ENCODE measurements at places on chromosomes 3 and 15. TPM values are rescaled to one million over a fixed set of nuclear protein-coding genes. Genes with fewer than 3 reads are reported as not detected.

- DNase-seq = no peak
Observed at GRCh38 chr3:43005981-43006380, 26.9 kb downstream of the GASK1A start.

GRCh38 chr3:193330555-193331204 is 47.9 kb downstream of the ATP13A5 start:
- no peak for DNase-seq

- no peak for DNase-seq
Observed at GRCh38 chr3:177041021-177041729, 156.1 kb downstream of the TBL1XR1 start.

DNA sequence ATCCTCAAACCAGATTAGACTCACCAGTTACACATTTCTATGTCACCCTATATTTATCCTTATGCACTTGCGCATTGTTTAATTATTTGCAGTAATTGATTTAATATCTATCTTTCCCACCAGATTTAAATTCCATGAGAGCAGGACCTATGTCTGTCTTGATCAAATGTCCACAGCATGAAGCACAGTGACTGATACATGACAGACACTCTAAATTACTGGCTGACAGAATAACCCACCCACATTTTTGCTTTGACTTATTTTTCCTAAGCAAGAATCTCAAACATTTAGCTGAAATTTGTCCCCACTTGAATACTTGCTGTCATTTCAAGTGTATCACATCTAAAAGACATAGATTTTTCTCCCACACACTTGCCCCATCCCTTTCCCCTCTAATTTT is 7.5 kb downstream of the CD200R1 start:
- DNase-seq = no peak

GRCh38 chr15:40471105-40471807 is 472 bp downstream of the CHST14 start:
- peak; percentile 53 for DNase-seq

DNA sequence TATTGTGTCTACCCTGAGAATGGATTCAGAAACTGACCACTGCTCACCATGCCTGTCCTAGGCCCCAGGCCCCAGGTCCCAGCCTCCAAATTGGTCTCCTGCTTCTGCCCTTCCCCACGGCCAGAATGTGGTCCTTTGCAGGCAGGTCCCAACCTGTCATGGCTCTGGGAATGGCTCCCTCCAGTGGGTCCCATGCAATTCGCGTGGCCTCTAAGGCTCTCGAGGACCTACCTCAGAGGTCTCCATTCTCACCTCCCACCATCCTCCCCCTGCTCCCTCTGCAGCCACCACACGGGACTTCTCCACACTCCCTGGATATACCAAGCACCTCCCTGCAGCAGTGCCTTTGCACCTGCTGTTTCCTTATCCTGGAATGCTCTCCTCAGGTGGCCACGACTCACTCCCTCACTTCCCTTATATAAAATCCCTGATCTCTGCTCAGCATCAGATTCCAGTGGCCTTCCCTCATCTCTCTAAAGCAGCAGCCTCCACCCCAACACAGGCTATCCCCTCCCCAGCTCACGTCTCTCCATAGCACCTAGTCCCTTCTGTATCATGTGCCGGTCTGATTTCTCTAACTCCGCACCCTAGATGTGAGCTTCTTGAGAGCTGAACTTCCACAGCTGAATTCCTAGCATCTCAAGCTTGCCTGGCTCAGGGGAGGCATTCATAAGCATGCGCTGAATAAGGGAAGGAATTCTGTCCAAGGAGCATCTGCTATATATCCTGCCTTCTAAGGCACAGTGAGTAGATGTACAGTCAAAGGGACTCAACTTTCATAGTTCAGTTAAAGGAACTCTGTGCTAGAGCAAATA is 56.9 kb downstream of the ARRDC4 start:
- DNase-seq = no peak

DNA sequence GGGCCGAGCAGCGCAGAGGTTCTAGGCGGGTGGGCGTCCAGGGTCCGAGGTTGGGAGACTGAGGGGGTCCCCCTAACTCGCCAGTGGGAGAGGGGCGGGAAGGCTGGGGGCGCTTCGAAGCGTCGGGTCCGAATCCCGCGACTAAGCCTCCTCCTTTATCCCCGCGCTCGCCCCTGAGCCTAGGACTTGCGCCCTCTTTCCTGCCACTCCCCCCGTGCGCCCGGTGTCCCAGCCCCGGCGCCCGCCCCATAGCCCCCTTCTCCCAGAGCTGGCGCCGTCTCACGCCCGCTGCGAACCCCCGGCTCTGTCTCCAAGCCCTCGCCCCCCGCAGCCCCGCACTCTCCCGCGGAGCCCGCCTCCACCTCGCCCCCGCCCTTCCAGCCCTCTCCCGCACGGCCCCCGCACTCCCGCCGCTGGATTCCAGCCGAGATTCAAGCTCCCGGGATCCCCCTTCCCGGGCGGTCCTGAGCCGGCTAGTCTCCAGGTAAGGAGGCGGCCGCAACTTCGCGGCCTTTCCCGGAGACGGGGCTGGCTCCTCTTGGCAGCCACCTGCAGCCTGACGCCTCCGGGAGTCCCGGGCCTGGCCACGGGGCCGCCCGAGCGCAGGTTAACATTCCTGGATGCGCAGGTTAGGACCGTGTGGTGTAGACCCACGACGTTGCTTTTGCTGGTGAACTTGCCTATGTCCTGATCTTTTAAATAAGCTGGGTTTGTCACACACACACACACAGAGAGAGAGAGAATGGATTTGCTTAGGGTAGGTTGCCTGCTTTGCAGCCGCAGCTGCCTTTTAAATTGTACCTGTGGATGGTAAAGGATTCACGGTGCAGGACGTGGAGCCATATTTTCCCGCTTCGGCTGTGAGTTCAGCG is 563 bp downstream of the PXYLP1 start:
- peak; percentile 8 for DNase-seq

DNA sequence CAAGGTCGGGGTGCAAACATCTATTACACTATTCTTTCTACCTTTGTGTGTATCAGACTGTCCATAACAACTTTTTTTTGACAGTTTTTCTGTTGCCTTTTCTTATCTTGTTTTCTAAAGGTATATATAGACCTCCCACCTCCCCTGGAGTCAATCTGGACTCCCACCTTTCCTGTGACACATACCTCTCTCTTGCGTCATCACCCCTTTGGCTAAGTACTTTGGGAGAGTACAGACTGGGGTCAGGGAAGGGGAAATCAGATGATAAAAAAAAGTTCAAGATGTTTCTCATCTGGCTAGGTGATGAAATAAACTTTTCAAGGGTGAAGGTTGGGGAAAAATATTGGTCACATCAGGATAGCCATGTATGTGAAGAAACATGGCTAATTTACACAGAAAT is 17.2 kb downstream of the TSPAN3 start:
- no peak for DNase-seq

DNA sequence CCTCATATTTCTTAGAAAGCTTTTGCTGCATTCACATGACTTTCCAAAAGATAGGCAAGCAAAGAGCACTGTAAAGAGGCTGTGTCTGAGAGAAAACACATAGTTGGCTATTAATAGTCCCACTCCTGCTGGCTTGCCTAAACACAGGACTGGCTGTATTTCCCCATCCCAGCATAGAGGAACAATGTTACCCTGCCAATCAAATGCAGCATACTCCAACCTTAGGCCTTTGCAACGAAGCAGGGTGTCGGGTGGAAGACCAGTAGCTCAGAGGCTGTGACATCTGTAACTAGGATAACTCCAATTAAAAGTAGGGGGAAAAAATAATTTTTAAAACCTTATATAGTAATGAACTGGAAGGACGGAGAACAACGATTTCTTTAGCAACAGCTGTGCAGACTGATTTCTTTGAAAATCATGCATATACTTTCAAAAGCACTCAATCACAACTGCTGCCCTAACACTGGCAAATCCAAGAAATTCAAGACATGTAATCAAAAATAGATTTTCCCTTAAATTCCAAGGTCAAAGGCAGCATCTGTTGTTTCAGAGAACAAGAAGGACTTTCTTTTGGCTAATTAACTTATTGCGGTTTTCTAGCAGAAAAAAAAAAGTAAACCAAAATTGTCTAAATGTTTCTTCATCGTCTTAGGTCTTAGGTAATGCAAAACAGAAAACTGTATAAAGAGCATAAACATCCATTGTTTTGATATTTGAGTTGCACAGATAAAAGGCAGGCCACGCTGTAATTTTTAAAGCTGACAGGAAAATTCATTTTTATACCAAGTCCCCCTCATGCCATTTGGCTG is 139.3 kb downstream of the TNIK start:
- DNase-seq = no peak

DNA sequence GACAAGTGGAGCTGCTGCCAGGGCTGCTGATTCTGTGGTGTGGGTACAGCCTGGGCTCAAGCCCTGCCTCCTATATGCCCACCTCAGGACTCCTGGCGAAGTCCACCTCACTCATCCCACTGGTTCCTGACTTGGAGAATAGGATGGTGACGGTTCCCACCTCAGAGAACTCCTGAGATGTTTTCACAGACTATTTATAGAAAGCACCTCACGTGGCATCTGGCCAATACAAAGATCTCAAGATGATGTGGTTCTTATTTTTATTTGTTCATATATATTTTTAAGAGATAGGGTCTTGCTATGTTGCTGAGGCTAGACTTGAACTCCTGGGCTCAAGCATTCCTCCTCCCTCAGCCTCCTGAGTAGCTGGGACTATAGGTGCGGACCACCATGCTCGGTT is 236.9 kb upstream of the BHLHE40 start:
- no peak for DNase-seq

- DNase-seq = no peak
Observed at GRCh38 chr15:34185666-34186065, 24.2 kb downstream of the KATNBL1 start.

DNA sequence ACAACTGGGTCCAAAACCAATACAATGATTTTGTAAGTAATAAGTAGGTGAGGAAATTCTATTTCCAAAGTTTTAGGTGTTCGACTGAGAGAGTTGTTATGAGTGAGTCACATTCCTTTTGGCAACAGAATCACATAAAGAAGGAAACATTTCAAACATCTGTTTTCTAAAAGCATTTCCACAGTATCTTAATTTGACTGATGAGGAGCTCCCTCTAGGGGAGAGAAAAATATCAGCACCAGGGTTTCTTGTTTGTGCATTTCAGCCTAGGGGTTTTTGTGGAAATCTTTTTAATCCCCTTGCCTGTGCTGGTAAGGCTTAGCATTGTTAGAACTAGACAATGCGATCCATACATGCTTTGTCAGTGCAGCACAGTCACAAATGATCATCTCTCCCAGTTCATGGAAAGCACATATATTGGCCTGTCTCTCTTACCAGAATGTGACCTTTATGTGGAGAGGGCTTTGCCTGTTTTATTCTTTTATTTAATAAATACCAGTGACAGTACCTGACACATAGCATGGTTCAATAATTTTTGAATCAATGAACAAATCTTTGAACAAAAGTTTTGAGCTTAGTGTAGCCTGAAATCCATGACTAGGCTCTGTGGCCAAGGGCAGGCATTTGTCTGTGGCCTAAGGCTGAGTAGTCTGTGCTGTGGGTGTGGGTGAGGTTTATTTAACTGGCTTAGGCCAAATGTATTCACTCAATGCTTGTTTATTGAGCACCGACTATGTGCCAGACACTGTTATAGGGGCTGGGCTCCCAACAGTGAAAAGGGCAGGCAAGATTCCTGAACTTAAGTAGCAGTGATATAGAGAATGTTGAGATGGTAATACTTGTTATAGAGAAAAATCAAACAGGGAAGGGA is 21.1 kb upstream of the IQCF6 start:
- DNase-seq = peak; percentile 29

DNA sequence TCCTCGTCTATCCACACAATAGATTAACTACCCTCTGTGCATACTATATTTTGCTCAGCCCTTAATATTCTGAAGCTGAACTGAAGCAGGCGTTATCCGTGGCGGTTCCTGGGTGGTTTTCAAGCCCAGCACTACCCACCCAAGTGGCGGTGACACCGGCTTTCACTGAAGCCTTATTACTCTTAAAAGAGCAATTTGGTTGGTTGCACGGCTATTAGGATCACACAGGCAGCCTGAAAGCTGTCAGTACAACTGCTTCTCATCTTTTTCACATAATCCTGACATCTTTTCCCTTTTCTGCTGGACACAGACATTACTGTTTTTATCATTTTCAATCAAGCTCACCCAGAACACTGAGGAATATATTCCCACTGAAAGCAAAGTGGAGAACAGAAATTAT is 525.3 kb upstream of the ZNF717 start:
- no peak for DNase-seq

DNA sequence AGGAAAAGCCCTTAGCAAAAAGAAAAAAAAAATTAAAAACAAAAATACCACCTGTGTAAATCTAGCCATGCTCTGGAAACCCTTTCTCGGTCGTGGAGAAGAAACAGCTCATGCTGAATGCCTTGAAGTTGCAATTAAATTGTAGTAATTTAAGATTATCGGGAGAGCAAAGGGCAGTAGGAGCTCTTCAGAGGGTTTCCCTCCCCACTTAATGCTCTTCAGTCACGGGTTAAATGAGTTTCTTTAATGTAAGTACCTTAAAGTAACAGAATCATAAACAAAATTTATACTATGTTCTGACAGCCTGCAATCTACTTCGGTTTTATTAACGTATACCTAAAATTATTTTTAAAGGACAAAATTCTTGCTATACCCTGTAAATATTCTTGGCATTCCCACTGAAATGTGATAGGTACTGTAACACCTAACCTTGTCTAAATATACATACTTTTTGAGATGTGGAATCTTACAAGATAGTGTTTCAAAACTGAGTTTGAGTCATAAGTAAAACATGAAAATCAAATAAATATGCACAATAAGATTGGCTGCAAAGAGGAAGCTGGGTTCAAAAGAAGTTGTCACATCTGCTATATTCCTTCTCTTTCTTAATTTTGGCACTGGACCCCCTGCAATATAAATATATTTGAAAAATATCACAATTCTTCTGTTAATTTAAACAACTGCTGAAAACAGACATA is 5.3 kb downstream of the FOXP1 start:
- no peak for DNase-seq

- DNase-seq = no peak
Observed at GRCh38 chr3:17143893-17144664, 259.3 kb downstream of the PLCL2 start.

GRCh38 chr3:186665625-186666188 is at the start of gene HRG:
TSS of gene HRG (plus strand) at chr3:186666014. CDS start at chr3:186666032, 18 bp downstream.
- no peak for DNase-seq

DNA sequence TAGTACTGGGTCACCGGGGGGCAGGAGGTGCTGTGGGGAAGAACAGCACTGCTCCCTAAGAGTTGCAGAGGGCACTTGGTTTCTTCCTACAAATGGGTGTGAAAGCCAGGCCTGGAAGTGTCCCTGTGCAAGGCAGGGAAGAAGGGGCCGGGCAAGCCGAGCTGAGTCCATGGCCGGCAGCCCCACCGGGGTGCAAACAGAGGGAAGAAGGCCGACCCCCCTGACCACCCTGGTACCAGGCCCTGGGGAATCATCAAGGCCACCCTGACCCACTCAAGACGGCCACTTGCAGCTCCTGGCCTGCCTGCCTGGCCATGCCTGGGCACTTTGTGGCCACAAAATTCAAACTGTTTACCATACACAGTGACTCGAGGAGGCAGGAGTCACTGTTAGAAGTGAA is 8.7 kb upstream of the DNAJB8 start:
- no peak for DNase-seq

UACA gene
- 27.8 TPM for total RNA-seq

ITGA11 gene
- 2.0 TPM for total RNA-seq

KIF15 gene
- total RNA-seq = 26.1 TPM

CFAP20DC gene
- total RNA-seq = 4.8 TPM

DGKG gene
- 0.97 TPM for total RNA-seq

SAMMSON gene
- total RNA-seq = not detected
